ENCODE measurements at places on chromosomes 3 and 15.

DNA sequence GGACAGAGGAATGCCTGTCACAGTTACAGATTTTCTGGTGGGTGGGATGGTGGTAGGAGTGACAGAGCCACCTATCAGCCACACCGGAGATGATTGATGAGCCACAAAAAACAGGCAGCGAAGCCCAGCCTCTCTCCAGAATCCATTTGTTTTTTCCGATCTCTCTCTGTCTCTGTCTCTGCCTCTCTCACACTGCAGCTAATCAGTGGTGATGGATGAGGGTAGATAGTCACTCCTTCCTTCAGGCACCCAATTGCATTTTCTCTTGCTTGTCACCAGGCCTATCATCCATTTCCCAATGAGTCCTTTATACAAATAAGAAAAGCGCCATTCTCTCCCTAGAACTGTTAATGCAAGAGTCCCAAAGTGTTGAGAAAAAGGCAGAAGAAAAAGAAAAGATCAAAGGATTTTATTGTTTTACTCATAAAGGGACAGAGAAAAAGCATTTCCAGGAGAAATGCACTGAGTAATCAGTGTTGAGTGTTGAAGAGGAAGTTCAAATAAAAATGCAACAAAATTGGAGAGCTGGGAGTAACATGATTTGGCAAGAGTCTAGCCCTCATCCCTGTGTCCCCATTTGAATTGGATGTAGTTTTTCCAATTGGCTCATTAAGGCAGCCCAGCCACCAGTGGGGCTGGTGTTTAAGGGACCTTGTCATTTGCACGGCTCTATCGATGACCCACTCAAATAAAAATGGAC is 1089.3 kb downstream of the TUSC7 start:
- no peak for DNase-seq

- DNase-seq: peak; percentile 30
These were observed at the start of gene ABI3BP for GRCh38 chr3:100993309-100993708. Gene ABI3BP, minus strand, starts transcription at chr3:100993421. Its CDS starts 37 bp downstream, at chr3:100993384.

- no peak for DNase-seq
These were observed 216.4 kb upstream of the DPPA4 start for GRCh38 chr3:109553591-109554371.

DNA sequence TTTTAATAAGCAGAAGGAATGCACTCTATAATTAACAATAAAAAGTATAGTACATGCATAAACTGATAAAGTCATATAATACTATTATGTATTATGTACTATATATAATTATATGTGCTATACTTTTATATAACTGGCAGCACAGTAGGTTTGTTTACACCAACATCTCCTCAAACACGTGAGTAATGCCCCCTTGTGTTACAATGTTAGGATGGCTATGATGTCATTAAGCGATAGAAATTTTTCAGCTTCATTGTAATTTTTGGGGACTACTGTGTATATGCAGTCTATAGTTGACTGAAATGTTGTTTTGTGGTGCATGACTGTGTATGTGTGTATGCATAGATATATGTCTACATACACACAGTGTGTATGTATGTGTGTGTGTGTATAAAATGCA is 100.6 kb downstream of the SLMAP start:
- DNase-seq: no peak

DNA sequence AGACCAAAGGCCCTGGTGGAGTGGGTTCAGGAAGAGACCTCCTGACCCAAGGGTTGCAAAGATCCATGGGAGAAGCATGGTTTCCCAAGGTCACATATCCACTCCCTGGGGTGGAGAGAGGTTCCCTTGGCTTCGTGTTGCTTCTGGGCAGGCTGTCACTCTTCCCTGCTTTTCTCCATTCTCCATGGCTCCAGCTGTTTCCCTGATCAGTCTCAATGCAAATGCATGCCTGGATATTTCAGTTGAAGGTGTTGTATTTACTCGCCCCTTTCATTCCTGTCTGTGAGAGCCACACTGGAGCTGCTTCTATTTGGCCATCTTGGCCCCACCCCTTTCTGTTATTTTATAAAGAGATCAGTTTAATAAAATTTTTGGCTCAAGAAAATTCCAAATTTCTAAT is 95.0 kb upstream of the PLSCR4 start:
- DNase-seq: no peak

GRCh38 chr15:62549345-62549970 is 384.4 kb upstream of the C2CD4B start:
- DNase-seq: no peak

- DNase-seq: no peak
These were observed 41.4 kb upstream of the EIF3J start for GRCh38 chr15:44495562-44495961.

GRCh38 chr15:50968353-50968752 is 59.9 kb downstream of the AP4E1 start:
- no peak for DNase-seq

- DNase-seq: no peak
These were observed 12.7 kb upstream of the TMCO5A start for GRCh38 chr15:37921527-37922385.

DNA sequence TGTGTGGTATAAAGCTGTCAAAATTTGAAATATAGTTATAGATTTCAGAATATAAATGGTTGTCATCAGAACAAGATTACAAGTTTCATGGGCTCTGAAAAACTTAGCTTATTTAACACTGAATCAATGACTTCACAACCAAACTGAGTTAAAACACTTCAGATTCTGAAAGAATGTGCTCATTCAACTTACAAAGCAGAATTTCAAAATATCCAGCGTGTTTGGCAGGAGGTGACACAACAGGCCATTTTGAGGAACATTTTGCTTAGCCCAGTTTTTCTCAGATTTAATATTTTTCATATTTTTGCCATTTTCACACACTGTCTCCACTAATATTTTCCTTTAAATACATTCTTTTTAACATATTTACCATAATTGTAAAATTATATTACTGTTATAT is 781.1 kb downstream of the TUSC7 start:
- DNase-seq: no peak

DNA sequence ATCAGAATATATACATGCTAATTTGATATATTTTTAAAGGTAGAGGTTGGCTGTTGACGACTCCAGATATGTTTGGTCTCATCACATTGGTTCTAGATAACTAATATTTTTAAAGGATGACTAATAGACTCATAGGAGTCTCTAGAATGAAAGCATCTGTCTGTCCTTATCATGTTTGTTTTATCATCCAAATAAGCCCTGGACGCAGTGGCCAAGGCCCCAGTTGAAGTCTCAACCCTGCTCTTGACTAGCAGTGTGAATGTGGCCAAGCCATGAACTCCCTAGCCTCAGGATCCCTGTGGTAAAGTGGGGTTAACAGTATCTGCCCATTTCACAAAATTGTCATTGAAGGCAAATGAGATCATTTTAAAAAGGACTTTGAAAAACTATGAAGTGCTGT is 53.6 kb downstream of the ABHD2 start:
- no peak for DNase-seq

- no peak for DNase-seq
These were observed 137.7 kb upstream of the RBMS3 start for GRCh38 chr3:29143151-29143550.

- DNase-seq: no peak
These were observed 20.2 kb downstream of the CPOX start for GRCh38 chr3:98573181-98573728.

DNA sequence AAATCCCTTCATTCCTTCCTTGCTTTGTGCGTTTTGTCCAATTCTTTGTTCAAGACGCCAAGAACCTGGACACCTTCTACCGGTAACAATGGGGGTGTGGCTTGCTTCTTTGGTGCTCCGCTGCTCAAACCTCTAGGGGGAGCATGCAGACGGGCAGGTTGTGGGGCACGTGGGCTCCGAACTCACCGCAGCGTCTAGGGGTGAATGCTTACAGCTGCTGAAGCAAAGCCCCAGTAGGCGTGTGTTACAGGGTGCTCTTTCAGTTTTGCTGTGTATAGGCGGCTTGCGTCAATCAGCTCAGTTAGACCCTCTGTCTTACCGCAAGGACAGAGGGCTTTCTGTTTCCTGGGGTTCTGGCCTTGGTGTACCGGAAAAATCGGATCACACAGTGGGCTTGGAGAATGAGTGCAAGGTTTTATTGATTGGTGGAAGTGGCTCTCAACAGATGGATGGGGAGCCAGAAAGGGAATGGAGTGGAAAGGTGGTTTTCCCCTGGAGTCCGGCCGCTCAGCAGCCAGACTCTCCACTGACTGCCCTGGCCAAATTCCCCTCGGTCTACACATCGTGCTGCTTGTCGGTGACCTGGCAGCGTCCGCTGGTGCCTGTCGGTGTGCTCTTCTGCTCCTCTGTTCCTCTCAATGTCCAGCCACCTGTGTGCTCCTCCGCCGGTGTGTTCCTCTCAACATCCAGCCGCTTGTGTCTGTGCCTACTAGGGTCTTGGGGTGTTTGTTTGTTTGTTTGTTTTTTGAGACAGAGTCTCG is 1.2 kb upstream of the LRRC34 start:
- peak; percentile 80 for DNase-seq

DNA sequence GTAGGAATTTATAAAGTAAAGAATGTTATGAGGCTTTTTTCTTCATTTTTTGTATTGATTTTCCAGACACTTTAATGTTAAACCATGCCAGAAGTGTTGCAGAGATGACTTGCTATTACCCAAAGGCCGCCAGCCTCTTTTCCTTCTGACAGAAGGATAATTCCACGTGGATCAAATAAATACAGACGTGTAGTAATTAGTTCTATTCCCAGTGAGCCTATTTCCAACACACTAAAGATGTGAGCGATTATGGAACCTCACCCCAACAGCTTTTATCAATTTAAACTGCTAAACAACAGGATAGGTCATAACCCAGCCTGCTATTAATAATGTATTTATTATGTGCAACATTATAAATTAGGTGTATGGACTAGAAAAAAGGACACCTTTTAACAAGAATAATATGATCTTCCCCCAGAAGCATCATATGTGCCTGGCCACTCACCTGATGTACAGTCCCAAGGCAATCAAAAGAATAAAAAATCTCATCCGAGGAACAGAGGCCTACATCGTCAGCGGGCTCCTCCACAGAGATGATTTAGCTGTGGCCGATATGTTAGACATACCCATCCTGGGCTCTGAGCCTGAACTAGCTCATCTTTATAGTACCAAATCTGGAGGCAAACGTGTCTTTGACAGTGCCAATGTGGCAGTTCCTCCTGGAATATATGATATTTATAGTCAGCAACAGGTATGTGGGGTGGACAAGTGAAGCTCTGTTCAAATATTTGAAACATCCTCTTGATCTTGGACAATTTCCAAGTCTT is 125.9 kb upstream of the C15orf61 start:
- no peak for DNase-seq

DNA sequence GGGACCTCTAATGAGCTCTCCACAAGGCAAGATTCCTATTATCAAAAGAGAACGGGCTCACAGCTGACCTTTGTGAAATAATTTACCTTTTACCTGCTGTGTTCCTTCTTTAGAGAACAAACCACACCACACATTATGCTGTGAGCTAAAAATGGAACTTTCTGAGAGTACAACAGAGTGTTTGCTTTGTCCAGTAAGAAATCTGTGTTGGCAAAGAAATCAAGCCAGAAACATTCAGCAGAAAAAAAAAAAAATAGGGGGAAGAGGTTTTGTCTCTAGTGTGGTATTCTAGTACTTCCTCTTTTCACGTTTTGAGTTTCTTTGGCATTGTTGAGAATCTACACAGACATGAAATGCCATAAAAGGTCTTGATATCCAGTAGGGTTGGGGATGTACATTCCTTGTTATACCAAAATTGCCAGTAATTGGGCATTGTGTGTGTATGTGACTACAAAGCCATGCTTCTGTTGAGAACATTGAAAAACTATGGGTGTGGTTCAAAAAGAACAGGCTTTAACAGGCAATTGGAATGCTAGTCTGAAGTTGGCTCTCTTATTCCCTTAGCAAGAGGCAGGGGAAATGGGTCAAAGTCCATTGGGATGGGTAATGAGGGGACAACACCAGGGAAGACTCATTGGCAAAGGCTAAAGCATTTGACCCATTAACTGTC is 273.5 kb downstream of the NEK10 start:
- no peak for DNase-seq

GRCh38 chr3:152656214-152656971 is 178.5 kb upstream of the P2RY1 start:
- DNase-seq: no peak

- DNase-seq: no peak
These were observed 32.8 kb downstream of the OSBPL10 start for GRCh38 chr3:31948280-31948679.

DNA sequence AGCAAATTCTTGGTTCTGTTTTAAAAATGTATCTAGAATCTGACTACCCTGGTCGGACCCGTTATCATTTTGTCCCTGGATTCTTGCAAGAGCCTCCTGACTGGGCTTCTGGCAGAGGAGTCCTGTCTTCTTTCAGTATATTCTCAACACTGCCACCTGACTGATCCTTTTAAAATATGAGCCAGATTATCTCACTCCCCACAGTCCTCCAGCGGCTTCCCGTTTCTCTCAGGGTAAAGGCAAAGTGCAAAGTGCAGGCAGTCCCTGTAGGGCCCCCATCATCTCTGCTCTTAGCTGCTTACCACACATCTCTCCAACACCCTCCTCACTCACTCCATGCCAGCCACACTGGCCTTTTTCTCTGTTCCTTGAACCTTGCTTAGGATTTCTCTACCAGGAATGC is 28.4 kb downstream of the CRTC3 start:
- no peak for DNase-seq

All from stimulated activated CD8-positive, alpha-beta memory T cell treated with anti-CD3 and anti-CD28 coated beads, Interleukin-4, amount 100 ng/mL, for 48 hours (primary cell).